Testis (tissue), 5 donors: ENCODE measurements at places on chromosomes 13 and 19.
A peak's percentile ranks its signal among the peaks of the same experiment; 100 is the strongest.

DNA sequence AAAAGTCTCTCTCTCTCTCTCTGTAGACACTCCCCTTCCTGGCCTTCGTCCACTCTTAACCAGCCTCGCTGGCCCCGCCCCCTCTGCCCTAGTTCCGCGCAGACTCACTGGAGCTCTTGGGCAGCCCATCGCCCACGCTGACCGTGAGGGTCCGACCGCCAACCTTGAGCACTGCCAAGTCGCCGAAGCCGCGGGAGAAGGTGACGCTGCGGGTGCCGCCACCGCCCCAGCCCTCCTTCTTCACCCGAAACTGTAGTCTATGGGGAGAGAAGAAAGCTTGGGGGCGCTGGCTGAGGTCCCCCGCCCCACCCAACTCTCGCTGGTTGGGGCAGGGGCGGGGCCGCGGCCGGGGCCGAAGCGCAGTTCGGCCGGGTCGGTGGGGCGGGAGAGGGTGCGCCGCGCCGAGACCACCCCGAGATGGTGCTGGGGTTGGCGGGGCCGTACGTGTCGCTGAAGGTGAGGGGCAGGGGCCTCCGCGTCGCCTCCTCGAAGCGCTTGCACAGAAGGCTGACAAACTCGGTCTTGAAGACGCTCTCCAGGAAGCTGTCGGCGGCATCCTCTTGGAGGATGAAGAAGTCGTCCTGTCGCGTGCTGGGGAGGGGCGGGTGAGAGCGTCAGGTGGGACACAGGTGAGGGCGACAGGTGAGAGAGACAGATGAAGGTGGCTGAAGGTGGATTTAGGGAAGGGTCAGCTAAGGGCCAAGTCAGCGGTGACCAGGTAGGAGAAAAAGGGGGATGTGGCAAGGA lies 12.6 kb upstream of the ZNF414 start:
- peak; percentile 95 for DNase-seq

DNA sequence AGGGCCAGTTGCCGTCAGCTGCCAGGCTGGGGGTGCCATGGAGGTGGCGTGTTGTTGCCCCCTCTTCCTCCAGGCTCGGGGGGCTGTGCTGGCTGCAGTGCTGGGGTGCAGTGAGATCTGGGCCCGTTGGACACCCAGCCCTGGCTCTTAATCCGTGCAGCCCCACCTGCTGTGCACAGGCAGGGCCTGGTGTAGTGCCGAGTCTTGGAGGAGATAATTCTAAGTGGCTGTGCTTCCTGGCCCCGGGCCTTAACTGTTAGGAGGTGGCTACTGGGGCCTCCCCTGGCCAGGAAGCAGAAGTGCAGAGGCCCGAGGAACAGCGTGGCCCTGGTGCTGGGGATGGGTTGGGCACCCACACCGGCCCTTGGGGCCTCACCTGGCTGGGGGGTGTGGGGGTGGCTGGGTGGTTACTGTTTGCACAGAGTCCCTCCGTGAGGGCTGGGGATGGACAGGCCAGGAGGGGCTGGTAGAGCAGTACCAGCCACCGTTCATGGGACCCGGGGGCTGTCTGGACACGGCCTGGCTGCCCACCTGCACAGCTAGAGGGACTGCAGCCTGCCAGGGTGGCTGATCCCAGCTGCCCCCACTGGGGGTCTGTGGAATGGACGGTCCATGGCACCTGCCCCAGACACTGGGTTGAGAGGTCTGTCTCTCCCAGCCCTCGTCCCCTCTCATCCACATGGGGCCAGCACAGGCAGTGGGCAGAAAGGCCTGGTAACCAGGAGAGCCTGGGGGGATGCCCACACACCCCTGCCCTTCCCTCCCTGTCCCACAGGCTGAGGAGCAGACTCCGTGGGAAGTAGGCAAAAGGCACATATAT lies 3.3 kb downstream of the GPX4 start:
- DNase-seq: no peak

- DNase-seq: no peak
These were observed 322.7 kb upstream of the NBEA start for GRCh38 chr13:34619326-34619725.

DNA sequence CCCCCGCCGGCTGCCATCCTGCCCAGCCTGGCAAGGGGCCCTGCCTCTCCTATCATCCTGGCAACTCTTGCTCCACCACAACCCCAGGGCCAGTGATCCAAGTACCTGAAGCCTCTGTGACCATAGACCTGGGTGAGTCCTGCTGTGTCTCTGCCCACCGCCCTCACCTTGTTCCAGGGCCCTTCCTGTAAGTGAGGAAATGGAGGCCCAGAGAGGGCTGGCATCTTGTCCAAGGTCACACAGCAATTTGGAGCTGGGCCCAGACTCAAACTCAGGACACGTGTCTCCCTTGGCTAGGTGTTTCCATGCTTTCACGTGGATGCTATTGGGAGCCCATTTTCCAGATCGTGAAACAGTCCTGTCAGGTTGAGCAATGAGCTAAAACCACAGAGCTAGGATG lies 3.7 kb downstream of the CREB3L3 start:
- no peak for DNase-seq

DNA sequence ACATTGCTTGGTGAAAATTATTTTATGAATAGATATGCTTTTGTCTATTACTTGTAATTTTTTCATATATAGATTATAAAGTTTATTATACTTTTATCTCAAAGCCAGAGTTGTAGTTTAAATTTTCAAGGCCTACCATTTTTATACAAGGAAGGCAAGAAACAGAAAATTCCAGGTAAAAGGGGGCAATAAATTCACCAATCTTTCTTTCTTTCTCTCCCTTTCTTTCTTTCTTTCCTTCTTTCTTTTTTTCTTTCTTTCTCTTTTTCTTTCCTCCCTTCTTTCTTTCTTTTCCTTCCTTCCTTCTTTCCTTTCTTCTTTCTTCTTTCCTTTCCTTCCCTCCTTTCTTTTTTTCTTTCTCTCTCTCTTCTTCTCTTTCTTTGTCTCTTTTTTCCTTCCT lies 529.4 kb downstream of the PCDH17 start:
- no peak for DNase-seq

DNA sequence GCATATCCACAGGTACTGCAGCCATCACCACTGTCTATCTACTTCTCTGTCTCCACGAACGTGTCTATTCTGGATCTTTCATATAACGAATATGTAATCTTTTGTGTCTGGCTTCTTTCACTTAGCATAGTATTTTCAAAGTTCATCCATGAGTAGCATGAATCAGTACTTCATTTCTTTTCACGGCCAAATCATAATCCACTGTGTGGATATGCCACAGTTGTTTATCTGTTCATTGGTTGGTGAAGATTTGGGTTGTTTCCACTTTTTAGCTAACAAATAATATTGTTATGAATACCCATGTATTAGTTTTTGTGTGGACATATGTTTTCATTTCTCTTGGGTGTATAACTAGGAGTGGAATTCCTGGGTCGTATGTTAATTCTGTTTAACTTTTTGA lies 14.4 kb downstream of the RGCC start:
- DNase-seq: no peak

DNA sequence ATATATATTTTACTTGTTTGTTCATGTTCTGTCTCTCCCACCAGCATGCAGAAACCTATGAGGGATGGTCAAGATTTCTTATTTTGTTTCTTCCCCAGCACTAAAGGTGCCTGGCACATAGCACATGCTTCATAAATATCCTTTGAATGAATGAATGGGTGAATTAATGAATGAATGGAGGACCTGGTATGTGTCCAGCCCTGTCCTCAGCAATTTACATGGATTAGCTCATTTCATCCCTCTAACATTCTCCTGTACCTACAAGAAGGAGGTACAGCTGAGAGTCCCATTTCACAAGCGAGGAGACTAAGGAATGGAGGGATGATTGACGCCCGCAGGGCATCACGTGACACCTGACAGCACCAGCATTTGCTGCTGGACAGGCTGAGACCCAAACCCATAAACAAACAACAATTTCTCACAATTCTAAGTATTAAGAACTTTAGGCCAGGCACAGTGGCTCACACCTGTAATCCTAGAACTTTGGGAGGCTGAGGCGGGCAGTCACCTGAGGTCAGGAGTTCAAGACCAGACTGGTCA lies 6.8 kb upstream of the BCAT2 start:
- DNase-seq: no peak

DNA sequence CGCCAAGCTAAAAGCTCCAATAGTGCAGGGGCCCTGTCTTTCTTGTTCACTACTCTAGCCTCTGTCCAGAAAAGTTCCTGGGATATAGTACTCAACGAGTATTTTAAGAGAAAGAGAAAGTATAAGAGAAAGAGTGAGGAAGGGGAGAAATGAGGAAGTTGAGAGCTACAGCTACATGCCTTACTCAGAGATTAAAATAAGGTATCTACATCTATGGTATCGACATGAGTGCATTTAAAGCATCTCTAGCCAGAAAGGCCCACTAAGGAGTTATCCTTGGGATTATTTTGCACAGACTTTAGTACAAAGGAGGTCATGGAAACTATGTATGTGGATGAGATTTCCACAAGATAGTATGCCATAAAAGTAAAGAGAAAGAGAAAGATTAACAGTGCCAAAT lies 28.5 kb downstream of the MYCBP2 start:
- no peak for DNase-seq

- no peak for DNase-seq
These were observed 1.5 kb upstream of the C13orf46 start for GRCh38 chr13:113975416-113975815.
